ENCODE measurements at places on chromosomes 2 and 18.

- no peak for DNase-seq
Measured at GRCh38 chr2:43081131-43081765, 145.2 kb downstream of the ZFP36L2 start.

GRCh38 chr18:6591491-6591890, 138.0 kb upstream of the ARHGAP28 start:
- DNase-seq, result no peak

- no peak for DNase-seq
Measured at GRCh38 chr2:241052677-241053360, 49.3 kb downstream of the MTERF4 start.

DNA sequence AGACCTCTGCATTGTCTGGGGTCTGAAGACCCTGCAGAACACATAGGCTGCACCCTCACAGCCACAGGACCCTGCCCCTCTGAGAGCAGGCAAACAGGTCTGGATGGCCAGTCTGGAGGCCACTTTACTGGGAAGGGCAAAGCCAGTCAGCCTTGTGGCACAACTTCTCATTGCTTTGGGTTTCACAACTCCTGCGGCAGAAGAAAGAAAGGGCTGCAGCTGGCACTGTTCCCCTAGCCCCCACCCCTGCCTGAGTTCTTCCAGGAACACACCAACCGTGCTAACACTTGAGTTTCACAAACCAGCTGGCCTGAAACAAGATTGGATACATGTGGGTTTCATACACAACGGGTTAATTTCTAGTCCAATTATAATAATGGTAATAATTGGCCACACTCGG, 276.5 kb upstream of the MGAT5 start:
- no peak for DNase-seq

DNA sequence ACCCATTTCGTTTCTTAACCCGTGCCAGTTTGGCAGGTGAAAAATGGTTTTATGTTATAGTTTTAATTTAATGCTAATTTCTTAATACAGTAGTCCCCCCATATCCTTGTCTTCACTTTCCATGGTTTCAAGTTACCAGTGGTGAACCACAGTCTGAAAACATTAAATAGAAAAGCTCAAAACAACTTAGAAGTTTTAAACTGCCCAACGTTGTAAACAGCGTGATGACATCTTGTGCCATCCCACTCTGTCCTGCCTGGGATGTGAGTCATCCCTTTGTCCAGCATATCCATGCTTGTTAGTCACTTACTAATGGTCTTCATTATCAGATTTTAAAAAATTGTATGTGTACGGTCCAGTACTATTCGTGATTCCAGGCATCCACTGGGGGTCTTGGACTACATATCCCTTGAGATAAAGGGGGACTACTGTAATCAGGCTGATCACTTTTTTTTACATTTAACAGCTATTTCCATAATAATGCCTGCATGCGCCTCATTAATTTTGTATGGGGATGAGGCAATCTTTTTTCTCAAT, 31.9 kb downstream of the SLC66A3 start:
- DNase-seq, result no peak

DNA sequence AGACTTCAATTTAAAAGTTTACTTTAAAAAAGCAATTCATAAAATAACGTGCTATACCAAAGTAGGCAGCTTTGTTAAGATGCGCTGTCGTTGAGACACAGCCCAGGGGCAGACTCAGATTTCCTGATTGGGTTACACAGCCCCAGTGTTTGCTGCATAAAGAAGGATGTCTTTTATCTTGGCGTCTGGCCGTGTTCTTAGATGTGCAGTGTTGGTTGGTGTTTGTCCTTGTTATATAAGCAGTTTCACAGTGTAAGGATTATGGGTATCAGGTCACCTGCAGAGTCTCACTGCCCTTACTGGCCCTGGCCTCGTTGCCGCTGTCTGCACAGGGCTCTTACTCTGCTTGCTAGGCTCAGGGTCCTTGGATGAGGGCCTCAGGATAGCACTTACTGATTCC, 108.5 kb downstream of the WDSUB1 start:
- DNase-seq, result no peak

- DNase-seq, result no peak
Measured at GRCh38 chr2:1512321-1513289, 99.3 kb downstream of the TPO start.

GRCh38 chr18:69725855-69726508, 221.7 kb downstream of the CD226 start:
- DNase-seq, result no peak

- DNase-seq, result no peak
Measured at GRCh38 chr2:134144651-134145050, 109.2 kb upstream of the MGAT5 start.

GRCh38 chr2:122636097-122636496, 880.6 kb downstream of the TSN start:
- DNase-seq, result no peak

DNA sequence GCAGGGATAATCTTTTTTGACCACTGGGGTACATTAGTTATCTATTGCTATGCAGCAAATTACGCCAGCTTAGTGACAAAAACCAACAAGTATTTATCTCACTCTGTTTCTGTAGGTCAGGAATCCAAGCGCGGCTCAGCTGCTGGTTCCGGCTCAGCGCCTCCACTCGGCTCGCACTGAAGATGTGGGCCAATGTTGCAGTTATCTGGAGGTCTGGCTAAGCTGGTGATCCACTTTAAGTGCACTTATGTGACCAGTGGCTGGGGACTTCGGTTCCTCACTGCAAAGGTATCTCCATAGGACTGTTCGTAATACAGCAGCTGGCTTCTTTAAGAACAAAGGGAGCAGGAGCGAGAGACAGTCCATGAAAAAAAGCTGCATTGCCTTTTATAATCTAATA, 591.9 kb downstream of the TMEM182 start:
- no peak for DNase-seq

DNA sequence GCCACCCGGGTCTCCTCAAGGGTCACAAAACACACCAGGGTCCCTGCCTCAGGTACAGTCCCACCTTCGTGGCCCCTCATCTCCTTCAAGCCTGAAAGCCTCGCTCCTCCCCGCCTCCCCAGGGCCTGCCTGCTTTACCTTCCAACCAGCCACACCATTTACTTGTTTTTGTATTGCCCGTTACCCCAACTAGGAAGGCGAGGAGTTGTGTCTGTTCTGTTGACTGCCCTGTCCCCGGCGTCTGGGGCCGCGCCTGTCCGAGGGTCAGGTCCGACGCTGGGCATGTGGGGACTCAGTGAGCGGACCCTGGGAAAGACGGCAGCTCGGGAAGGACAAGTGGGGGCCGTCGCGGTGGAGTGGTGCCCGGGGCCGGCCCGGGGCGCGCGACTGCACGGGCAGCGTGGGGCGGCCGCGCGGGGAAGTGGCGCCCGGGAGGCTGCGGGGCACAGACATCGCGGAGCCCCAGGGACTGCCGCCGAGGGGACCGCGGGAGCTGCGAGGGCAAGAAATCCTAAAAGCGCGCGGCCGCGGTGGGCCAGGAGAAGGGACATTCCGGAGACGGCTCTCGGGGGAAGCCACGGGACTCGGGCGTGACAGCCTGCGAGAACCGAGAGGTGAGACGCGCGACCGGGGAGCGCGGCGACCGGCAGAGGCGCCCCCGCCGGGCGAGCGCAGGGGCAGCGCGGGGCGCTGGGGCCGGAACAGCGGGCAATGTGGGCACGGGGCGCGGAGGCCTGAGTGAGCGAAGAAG, 797 bp upstream of the GRHL1 start:
- no peak for DNase-seq

- no peak for DNase-seq
Measured at GRCh38 chr2:119453972-119454593, 22.4 kb downstream of the TMEM37 start.
